Urothelium cell line (cell line): ENCODE measurements at places on chromosomes 3 and 15.

GRCh38 chr15:92715758-92716157 lies 60.2 kb upstream of the FAM174B start:
- DNase-seq = no peak

DNA sequence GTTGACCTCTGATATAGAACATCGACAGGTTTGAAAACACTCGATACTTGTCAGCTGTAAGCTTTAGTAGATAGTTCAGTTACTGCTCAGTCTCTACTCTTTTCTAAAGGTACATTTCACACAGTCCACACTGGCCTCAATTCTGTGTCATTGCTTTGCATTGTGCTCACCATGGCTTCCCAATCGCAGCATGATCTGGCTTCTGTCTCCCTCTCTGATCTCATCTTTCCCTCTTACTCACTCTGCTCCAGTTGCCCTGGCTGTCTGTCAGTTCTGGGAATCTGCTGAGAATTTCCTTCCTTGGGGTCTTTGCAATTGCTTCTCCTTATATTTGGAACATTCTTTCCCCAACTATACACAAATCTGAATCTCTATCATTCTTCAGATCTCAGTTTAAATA lies 80.6 kb downstream of the GTF2E1 start:
- DNase-seq = no peak

DNA sequence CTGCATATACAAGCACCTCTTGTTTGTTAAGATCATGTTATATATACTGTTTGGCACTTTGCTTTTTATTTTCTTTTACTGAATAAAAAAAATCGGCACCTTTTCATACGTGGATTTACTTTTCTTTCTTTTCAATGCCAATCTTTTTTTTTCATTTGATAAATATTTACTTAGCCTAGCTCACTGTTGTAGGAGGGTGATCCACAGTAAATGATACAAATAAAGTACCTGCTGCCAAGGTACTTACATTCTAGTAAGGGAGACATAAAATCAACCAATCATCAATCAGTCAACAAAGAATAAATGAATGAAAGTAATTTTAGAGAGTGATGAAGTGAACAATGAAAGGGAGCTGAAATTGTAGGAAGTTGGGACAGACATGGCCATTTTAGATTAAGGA lies 18.3 kb downstream of the GNB5 start:
- DNase-seq = no peak

- no peak for DNase-seq
Measured at GRCh38 chr15:67945951-67946700, 106.3 kb upstream of the RNU6-1 start.

DNA sequence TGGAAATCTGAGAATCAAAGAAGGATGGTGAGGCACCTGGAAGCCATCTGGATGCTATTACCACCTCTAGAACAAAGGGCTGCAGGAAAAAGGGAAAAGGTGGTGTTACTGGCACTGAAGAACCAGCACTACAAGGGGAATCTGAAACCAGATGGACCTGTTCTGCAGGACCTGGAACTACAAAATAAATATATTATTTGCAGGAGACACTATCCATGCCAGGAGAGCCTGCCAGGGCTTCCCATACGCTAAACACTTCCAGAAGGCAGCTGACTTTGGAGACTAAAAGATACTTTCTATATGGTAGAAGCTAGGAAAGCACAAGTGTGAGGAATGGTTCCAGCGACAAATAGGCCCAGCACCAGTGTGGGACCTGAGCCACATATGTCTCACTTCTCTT lies 83.4 kb upstream of the POU1F1 start:
- no peak for DNase-seq

- no peak for DNase-seq
Measured at GRCh38 chr3:152229692-152230091, 39.0 kb upstream of the MBNL1 start.

DNA sequence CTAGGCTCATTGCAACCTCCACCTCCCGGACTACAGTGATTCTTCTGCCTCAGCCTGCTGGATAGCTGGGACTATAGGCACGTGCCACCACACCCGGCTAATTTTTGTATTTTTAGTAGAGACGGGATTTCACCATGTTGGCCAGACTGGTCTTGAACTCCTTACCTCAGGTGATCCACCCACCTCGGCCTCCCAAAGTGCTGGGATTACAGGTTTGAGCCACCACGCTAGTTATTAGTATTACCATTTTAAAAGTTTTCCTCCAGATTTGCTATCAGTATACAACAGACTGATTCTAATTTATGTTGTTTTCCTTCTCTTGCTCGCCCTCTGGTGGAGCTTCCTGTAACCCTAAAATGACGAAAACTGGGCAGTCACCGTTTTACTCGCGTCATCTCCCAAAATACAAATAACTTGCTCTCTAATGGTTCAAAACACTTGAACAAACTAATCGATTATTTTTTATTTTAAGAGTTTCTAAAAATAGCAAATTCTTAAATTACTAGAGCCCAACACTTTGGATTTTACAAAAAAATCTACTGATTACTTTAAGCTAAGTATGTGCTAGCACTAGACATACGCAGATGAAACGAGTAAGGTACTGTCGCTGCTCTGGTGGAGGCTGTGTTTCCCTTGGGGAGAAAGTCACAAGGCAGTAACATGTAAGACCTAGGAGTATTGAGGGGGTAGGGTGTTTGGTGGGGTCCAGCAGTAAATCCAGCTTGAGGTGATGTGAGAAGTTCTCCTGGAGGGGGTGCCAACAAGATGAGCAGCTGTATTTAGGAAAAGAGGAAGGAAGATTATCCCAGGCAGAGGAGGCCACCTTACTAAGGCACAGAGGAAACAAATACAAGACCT lies 203.3 kb downstream of the MBNL1 start:
- DNase-seq = peak; percentile 33

DNA sequence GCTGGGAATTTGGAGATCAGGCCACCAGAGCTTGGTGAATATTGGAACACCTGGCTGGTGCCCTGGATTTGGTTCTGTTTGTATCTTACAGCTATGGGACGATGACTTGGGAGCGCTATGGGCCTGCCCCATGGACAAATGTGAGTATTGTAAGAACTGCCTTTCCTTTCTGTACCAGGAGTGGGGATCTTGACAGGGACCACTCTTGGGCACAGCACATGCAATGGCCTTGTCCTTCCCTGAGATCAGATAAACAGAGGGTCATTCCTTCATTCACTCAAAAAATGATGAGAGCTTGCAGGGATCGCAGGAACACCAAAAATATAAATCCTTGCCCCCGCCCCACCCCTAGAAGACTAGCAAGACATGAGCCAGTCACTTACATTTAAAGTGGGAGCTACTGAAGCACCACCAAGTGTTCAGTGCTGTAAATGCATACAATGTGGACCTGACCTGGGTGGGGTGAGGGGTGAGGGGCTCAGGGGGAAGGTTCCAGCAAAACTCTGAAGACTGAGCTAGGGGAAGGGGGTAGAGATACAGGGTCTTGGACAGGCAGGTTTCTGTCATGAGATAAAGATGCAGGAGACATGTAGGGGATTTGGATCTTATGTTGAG lies 2.7 kb upstream of the CRELD1 start:
- DNase-seq = no peak

DNA sequence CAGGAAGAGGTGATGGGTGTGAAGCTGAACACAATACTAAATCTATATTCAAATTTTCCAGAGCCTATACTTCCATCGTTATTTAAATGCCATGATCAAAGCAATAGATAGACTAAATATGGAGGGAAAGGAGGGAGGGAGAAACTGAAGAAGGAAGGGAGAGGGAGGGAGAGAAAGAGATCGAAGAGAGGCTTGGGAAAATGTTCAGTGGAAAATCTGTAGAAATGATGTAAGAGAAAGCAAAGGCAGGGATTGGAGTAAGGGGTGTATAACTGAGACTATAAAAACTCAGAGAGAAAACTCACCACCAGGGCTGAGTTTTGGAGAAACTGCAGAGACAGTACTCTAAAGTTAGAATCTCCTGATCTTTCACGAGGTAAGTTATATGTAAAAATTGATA lies at the start of gene OSTN:
Gene OSTN (plus strand): TSS at position 310 of the 400 bp plus-strand sequence. CDS start 13,292 bp downstream, outside the sequence.
- DNase-seq = no peak

DNA sequence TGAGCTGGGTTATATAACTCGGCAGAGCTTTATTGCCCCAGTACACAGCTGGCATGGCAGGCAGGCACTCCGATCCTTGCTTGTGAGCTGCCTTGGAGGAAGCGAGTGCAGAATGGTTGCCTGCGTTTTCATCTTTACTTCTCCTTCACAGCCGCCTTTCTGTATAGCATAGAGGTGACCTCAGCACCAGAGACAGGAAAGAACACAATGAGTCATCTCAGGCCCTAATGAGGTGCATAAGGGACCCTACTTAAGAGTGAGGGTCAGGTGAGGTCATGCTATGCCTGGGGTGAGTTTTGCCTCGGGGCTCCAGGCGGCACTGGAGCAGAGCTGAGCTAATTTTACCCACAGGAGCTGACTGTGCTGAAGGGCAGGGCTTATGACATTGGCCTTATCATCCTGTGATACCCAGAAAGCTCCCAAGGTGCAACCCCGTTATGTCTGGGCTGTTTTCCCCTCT lies 43.5 kb downstream of the LPP start:
- peak; percentile 6 for DNase-seq

GRCh38 chr3:147246906-147247305 lies 159.4 kb downstream of the ZIC4 start:
- no peak for DNase-seq

DNA sequence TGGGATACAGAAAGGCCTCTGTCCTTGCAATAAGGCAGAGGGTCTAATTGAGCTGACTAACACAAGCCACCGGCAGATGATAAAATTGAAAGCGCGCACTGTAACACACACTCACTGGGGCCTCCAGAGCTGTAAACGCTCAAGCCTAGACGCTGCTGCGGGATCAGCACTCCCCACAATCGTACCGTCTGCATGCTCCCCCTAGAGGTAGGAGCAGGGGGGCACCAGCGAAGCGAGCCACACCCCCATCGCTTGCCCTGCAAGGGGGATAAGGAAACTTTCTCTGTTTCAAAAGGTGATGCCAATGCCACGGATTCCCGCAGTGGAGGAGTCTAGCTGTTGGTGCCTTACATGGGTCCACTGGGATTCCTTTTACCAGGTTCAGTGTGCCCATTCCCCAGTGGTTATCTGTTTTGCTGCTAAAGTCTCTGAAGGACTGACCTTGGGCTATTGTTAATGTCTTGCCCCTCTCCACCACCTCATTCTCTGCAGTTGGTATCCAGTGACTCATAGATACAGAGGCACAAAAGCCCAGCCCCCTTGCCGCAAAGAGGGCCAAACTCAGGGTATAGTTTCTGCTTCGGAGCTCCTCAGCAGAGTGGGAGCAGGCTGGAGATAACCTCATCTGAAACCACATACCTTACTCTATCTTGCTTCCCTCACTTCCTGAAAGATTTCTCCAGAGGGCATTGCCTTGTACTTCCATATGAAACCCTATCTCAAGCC lies 139.3 kb upstream of the KBTBD8 start:
- DNase-seq = no peak

- no peak for DNase-seq
Measured at GRCh38 chr15:66254951-66255676, 1.6 kb upstream of the MEGF11 start.

- peak; percentile 34 for DNase-seq
Measured at GRCh38 chr15:88115486-88116152, 140.9 kb downstream of the NTRK3 start.

- DNase-seq = no peak
Measured at GRCh38 chr3:189727898-189728297, 96.7 kb downstream of the TP63 start.

GRCh38 chr3:188674595-188674994 lies 497.2 kb upstream of the TPRG1 start:
- no peak for DNase-seq

DNA sequence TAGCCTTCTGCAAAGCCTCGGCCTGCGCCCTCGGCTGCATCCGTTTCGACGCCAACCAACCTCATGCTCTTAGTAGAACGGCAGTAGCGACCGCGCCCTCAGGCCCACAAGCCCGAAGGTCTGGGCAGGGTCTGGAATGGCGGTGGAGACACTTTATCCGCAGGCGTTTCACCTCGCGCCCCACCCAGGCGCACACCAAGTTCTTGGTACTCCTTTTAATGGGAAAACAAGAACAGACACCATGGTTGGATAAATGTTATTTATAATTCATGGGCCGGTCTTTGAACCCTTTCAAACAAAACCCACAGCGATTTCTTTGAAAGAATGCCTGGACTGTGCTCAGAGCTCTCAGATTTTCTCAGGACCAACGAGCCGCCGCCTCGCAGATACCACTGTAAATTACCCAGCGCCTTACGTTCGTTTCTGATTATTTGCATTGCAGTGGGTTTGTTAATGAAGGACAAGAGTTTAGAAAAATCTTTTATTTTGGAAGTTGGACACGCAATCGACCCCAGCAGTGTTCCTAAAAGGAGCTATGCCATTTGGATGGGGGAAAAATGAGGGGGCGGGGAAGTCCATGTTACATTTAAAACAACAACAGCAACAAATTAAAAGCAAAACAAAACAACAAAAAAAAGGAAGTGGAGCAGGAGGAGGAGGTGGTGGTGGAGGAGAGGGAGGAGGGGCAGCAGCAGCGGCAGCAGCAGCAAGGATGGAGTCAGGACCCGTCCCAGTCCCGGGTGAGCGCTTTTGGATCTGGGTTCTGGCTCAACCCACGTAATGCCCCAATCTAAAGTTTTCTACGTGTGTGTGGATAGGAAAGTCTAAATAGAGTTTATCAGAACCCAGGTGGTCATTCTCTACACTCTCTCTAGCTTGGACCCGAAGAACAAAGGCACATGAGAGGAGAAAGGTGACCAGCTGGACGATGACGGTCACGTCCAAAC lies 993 bp upstream of the ISL2 start:
- DNase-seq = peak; percentile 57

DNA sequence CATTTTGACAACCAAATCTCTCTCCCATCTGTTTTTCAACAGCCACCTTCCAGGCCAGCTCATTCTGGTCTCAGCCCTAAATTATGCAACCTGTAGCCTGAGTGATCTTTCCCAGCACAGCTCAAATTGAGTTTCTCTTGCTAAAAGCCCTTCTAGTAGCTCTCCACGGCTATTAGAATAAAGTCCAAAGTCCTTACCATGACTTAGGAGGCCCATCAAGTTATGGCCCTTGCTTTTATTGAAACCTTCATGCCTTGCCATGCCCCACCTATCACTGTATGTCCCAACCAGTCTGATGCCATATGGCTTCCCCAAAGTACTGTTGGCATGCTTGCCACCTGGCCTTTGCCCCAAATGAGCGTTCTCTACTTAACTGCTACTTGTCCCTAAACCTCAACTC lies 303.5 kb upstream of the GADL1 start:
- no peak for DNase-seq

- DNase-seq = no peak
Measured at GRCh38 chr15:72873379-72874233, 90.0 kb upstream of the ADPGK start.

GRCh38 chr15:69595009-69595791 lies 142.6 kb downstream of the RPLP1 start:
- DNase-seq = no peak

DNA sequence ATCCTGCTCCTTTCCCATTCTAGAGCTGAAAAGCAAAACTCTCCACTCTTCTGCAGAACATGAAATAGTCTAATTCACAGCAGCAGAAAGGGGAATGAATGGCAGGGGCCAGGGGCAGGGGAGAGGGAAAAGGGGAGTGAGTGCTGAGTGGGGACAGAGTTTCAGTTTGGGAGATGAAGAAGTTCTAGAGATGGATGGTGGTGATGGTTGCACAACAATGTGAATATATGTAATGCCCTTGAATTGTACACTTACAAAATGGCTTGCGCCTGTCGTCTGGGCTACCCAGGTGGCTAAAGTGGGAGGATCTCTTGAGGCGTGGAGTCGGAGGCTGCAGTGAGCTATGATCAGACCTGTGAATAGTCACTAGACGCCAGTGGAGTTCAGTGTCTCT lies 78.5 kb upstream of the MEF2A start:
- DNase-seq = no peak
